ENCODE measurements at places on chromosomes 13 and 19.
A peak's percentile ranks its signal among the peaks of the same experiment; 100 is the strongest.

- no peak for DNase-seq
Observed at GRCh38 chr19:53055117-53055516, 10.6 kb downstream of the ERVV-2 start.

DNA sequence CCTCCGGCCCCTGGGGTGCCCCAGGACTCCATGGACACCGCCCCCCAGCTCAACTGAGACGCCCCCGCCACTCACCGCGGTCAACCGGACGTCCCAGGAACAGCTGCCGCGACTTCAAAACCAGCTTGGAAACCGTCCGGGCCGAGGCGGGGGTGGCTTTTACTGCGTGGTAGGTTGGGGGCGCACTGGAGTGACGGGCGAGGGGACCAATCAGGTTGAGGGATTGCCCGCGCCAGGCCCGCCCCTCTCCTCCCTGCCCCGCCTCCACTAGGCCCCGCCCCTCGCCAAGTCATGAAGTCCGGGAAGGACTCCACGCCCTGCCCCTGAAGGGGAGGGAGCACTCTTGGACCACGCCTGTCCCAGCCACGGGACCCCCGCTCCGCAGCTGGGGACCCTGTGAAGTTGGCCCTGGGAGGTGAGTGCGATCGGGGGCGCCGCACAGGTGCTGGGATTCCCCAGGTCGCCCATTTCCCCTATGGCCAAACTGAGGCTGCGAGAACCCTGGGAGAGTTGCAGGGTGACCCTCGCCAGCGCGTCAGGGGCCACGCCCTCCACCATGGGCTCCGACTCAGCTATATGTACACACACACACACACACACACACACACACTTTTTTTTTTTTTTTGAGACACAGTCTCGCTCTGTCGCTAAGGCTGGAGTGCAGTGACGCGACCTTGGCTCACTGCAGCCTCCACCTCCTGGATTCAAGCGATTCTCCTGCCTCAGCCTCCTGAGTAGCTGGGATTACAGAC lies at the start of gene PLIN3:
Gene PLIN3 (minus strand): TSS at position 134 of the 752 bp plus-strand sequence. CDS start 6,273 bp downstream, outside the sequence.
- peak; percentile 84 for DNase-seq

GRCh38 chr19:7742575-7742974 lies 4.8 kb downstream of the CD209 start:
- no peak for DNase-seq

DNA sequence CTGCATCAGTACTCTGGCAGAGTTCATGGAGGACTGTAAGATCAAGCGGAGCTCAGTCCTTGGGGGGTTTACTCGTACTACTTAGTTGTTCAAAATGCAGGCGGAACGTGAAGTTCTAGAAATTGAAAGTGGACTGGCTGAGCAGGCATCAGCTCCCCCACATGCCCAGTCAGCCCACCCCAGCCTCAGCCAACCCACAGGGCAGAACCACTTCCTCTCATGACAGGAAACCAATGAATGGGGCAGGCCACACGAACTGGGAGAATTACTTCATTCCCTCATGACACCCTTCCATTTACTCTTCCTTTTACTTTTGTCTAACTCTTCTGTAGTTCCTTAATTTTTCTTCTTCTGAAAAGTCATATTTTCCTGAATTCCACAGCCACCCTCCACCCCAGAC lies 71.9 kb downstream of the FLT1 start:
- DNase-seq = peak; percentile 5

DNA sequence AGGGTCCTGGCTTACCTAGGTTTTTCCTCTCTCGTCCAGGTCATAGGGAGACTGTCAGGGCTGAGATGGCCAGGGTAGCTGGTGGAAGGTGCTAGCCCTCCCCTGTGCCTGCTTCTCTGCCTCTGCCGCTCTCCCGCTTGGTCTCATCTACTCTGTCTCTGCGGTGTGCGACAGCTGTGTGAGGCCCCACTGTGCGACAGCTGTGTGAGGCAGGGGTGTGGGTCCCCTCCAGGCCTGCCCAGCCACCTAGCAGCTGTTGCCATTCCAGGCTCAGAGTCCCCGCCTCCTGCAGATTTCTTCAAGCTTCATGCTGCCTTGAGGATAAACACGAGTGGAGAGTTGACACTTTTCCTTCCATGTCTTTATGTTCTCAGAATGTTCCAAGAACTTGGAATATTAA lies 53.0 kb downstream of the ARHGEF7 start:
- no peak for DNase-seq

DNA sequence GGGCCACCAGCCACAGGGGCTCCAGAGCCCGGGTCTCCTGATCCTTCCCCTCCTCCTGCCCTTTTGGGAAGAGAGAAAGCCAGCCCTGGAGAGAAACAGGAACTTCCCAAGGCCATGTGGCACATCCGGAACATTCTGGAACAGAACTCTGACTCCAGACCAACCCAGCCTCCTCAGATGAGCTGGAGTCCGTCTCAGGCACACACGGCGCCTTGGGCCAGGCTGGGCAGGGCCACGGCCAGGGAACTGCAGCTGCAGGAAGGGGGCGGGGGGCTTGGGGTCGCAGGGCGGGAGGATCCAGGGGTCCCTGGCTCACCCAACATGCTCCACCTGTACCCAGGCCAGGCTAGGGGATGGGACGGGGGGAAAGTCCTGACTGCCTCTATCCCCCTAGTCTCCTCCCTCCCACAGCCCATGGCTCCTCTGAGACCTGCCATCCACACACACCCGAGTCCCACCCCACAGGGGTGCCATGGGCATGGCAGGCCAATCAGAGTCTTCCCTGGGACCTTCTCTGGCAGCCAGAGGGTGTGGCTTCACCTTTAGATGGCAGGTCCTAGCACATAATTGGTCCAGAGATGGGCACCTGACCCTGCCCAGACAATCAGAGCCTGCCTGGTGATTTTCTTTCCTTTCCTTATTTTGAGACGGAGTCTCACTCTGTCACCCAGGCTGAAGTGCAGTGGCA lies 22.9 kb downstream of the SBNO2 start:
- DNase-seq = no peak

DNA sequence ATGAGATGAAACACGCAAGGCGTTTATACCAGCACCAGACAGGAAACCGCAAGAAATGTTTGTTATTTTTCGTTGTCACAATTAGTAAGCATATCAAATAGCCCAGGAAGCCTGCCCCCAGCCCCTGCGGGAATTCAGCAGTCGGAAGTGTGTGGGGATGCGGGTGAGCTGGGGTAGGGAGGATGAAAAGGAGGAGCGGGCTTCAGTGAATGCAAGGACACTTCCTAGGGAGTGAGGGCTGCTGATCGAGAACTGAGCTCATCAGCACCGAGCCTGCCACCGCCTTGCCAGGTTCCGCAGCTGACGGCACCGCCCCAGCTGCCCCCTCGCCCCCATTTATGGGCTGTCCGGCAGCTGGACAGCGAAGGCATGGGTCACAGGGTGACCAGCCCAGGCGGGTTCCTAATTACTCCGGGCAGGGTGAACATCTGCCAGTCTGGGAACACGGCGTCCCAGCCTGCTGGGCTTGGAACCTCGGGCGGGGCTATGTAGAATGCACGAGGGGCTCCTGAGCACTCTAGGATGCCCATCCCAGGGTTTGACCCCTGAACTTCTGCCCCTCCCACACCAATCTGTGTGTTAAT lies 1.6 kb upstream of the BEST2 start:
- no peak for DNase-seq

DNA sequence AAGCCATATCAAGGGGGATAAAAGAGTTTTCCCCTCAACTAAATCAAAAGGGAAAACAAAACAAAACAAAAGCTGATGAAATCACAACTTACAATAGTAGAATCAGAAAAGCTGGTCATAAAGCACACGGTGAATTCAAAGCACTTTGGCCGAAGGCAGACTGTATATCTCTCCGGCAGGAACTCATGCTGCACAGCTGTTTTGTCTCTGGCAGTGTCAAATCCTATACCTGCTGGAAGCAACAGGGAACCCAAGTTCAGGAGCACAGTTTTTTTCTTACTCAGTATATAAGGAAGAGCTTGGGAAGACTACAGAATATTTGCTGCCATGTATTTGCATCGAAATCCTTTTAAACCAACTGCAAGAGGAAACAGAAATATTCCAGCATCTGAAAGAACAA lies 213.7 kb downstream of the RFC3 start:
- DNase-seq = no peak

DNA sequence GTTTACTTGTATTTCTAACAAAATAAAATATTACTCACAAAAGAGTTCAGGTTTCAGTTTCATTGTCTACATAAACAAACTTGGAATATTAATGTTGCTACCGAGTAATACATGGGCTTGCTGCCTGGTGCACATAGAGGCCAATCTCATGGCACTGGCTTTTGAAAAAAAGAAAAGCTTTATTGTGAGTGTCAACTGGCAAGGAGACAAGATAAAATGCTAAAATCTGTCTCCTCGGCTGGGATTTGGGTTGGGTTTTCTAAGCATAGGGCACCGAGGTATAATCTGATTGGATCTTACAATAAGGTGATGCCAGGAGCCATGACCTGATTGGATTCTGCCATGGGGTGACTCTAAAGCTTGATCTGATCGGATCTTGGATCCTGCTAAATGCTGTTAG lies 1519.9 kb upstream of the MIR17HG start:
- no peak for DNase-seq

GRCh38 chr13:108877300-108877699 lies 247.9 kb downstream of the MYO16 start:
- no peak for DNase-seq

DNA sequence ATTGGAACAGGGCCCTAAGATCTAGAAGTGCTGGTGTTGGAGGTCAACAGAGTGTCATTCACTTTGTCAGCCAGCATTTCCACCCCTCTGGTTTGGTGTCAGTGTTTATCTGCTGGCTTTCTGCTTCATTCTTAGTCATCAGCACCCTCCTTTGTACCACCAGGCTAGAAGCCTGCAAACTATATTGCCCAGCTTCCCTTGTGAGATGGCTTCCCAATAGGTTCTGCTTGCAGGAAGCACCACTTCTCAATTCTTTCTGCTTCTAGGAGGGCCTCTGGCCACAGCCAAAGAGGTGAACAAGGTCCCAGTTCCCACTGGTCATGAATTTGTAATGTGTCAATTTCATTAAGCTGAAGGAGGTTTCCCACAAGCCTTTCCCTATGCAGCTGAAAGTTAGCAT lies 36.4 kb upstream of the CALM3 start:
- DNase-seq = no peak

- DNase-seq = no peak
Observed at GRCh38 chr19:10289167-10289835, 451 bp upstream of the ICAM5 start.

- DNase-seq = no peak
Observed at GRCh38 chr19:47417107-47417745, 2.1 kb downstream of the MEIS3 start.
